ENCODE measurements at places on chromosomes 1 and 21.

GRCh38 chr1:203290261-203291089 lies 14.8 kb upstream of the BTG2 start:
- peak; percentile 87 for DNase-seq

GRCh38 chr1:36349241-36349671 lies 25.8 kb upstream of the EVA1B start:
- no peak for DNase-seq

DNA sequence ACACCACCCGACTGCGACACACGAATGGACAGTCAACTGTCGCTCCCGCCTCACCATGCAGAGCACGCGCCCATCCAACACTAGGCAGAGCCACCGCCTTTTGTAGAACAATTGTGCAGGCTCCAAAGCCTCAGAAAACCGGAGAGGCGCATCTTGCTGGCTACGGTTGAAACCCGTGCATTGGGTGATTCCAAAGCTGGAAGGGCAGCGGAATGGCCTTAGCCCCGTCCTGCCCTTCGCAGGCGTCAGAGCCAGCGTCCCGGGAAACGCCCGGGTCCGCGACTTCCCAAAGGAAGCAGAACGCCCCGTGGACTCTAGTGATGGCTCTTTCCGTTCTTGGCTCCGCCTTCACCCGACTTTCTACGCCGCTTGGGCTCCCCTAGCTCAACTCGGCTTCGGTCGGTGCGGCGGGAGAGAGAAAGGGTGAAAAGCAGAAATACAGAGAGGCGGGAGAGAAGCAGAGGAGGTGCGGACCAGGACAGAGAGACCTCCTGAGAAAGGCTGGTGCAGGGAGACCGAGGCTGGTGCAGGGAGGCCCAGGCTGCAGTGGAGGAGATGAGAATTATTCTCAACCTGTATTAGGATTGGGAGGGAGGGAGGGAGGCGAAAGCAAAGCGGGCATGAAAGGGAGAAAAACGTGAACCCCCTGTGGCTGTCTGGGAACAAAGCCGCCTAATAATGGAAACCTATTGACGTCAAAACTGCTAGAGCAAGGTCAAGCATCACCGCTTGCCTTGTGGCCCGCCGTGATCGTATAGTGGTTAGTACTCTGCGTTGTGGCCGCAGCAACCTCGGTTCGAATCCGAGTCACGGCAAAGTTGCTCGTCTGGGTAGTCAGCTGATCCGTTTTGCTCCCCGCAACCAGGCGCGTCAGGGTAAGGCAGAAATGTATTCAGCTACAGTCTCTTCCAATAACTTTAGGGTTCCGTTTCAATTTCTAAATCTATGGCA lies 99.5 kb downstream of the PRKAB2 start:
- no peak for DNase-seq

DNA sequence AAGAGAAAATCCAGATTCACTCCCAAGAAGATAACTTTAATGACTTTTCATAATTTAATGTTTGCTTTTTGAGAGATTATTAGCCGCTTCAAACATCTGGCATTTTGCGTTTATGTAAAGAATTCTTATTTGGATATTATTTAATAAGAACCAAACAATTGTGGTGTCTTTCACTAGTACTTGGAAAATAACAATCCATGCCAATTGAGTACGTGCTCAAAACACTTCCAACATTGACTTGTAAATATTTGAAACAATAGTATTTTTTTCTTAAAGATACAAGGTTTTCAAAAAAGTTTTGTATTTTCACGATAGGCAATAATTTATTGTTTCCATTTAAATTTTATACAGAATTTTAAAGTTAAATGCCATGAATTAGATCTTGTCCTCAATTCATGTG lies 498.7 kb downstream of the AMY1C start:
- DNase-seq, result no peak

DNA sequence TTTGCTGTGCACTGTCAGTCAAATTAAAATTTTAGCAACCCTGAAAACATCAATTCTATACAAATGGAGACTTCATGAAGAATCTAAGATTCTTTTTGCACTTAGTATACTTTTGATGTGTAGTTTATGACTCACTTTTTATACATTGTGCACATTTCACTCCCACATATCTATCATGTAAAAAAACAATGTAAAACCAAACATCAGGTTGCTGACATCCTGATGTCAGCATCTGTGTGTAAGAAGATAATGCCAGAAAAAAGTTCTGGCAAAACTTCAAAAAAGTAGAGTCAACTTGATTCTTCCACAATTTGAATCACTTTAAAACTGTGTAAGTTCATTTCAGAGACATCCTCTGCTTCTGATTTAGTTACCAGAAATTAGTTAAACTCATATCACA lies 115.7 kb downstream of the CENPF start:
- no peak for DNase-seq

DNA sequence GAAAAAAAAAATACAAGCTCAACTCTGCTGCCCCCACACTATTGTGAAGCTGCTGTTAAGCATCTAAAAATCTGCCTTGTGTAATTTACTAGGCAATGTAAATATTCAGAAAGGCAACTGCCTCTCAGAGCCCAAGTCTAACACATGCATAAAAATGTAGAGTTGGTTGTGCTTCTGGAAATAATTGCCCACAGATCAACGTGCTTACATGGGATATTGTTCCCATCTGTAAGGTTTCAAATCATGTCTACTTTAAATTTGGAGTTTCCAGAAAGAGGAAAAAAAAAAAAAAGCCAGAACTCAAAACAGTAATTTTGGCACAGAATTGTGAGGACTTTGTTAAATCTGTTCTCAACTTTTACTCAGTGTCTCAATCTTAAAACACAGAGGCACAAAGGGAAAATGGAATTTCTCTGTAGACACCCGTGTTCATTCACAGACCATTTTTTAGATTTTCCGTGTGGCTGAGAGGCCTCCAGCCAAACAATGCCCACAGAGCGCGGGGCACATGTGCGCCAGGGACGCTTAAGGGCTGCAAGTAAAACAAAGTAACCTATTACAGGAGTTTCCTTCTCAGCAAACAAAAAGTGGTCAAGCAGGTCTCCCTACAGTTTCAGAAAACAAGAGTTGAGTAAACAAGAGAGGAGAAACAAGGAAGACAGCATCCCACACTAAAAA lies 115.5 kb downstream of the RERE start:
- DNase-seq, result no peak

- no peak for DNase-seq
Observed at GRCh38 chr1:223848536-223848935, 2.8 kb upstream of the TP53BP2 start.

- DNase-seq, result no peak
Observed at GRCh38 chr1:183303323-183303645, 114.9 kb downstream of the NMNAT2 start.

Data from HEK293T (cell line).